H1 (cell line): ENCODE measurements at places on chromosomes 6 and 20. TPM values are rescaled to one million over a fixed set of nuclear protein-coding genes. Genes with fewer than 3 reads are reported as not detected.

DNA sequence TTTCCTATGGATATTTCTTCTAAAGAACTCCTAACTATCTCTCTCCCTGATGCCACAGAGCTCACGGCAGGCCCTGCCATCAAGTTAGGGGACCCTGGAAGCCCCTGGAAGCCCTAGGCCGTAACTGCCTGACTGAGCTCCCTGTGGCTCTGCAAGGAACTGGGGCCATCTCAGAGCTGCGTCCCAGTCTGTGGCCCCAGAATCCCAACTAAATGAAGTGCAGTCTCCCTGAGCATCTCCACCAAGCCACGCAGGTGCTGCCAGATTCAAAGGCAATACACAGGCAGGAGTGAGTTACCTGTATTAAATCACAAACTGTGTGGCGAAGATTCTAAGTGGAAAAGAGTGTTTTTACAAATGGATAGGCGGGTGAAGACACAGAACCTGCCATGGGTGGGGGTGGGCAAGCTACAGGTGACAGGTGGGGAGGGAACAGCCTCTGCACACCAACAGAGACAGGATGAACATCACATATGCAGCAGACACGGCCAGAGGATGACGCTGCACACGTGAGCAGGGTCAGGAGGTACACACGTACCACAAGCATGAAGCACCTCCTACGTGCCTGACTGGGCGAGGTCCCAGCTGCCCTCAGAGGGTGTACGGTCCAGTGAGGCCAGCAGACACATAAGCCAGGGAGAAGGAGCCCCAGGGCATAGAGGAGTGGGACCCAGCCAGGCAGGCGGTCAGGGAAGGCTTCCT lies 358.5 kb downstream of the ZFAND3 start:
- no peaks in the 10 kb centered on the region for H3K36me3 ChIP-seq
- H3K4me3 ChIP-seq, result no peak overlapping the region
- DNase-seq, result no peak
- no peaks in the 10 kb centered on the region for H3K27me3 ChIP-seq

Gene RSPO4
- total RNA-seq, result 5.1 and 6.4 TPM in 2 replicates

DNA sequence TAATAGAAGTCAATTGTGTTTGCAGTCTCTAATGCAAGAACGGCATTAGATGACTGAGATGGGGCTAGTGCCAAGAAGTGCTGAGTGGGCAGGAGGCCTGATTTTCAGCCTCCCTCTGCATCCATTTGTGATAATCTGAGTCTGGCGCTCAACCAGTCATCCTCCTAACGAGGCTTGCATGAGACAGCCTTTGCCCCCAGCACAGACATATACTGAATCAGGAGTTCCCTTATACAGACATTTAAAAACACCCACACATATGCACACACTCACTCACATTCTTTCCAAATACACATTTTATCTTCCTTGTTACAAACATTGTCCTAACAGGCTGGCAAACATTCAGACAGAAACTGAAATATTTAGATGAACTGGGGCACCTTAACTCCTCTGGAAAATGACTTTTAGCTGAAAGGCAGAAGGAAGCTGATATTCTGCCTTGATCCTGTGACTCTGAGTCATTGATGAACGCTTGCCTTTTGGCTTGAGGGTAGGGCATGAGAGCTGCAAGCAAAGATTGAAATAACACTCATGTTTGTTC lies 562.3 kb downstream of the DHX35 start:
- no peaks in the 10 kb centered on the region for H3K4me1 ChIP-seq
- no peaks in the 10 kb centered on the region for H3K36me3 ChIP-seq
- DNase-seq, result no peak

DNA sequence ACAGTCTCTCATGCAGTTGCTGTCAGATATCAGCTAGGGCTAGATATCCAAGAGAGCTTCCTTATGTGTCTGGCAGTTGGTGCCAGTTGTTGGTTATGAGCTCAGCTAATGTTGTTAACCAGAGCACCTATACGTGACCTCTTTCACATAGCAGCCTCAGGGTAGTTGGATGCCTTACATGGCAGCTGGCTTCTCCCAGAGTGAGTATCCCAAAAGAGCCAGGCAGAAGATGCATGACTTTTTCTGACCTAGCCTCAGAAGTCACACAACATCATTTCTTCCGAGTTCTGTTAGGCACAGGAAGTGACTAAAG lies 175.7 kb downstream of the VEGFA start:
- no peak overlapping the region for H3K4me3 ChIP-seq
- H3K27ac ChIP-seq, result no peak overlapping the region
- no peaks in the 10 kb centered on the region for H3K27me3 ChIP-seq
- no peaks in the 10 kb centered on the region; the same call in 1 of the 2 replicates for H3K4me1 ChIP-seq
- no peak for DNase-seq

Gene KHDRBS2
- 7.5 and 7.7 TPM in 2 replicates for total RNA-seq

Gene CTSA
- total RNA-seq, result 49.7 and 52.5 TPM in 2 replicates

DNA sequence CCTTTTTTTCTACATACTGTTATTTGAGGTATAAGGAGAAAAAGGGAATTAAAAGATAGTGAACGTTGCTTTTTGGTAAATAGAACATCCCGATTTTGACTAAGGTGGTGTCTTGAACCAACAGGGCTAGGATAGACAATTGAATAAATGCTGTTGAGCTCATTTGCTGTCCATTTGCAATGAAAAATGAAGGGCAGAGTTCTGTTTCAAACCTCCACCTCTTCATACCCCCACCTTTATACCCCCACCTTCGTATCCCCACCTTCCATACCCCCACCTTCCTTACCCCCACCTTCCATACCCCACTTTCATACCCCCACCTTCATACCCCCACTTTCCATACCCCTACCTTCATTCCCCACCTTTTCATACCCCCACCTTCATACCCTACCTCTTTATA lies 93.4 kb upstream of the NAA20 start:
- DNase-seq, result no peak
- no peaks in the 10 kb centered on the region for H3K4me1 ChIP-seq
- no peak overlapping the region for H3K4me3 ChIP-seq
- no peak overlapping the region for H3K27ac ChIP-seq

DNA sequence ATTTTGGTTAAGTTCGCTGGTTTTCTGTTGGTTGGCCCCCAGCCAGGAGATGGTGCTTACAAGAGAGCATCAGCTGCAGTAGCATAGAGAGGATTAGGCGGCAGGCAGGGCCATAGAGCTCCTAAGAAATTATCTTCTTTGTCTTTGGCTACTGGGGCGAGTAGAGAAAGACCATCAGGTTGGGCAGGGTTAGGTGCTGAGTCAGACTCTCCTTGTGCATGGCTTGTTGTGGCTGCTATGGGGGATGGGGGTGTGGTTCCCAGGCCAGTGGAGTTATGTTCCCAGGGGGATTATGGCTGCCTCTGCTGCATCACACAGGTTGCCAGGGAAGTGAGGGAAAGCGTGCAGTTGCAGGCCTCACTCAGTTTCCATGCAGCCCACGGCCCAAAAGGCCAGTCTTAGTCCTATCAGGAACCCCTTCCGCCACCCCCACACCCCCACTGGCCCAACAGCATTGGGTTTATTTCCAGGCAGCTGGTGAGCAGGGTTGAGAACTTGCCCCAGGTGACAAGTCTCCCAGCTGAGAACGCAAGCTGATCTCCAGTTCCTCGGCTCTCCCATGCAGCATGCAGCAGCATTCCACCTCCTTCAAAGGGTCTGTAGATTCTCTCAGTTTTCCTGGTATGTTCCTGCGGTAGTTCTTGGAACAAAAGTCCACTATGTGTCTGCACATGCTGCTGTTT lies 243.7 kb downstream of the UTRN start:
- no peak overlapping the region for H3K27ac ChIP-seq
- H3K27me3 ChIP-seq, result no peaks in the 10 kb centered on the region
- H3K36me3 ChIP-seq, result peaks cover 16% of the 10 kb centered on the region; the same call in 1 of the 2 replicates
- no peak for DNase-seq
- H3K4me3 ChIP-seq, result no peak overlapping the region

Gene BACH2
- total RNA-seq, result 5.9 and 8.0 TPM in 2 replicates

Gene BPIFA1
- total RNA-seq, result not detected in 2 replicates

Gene CRIP3
- total RNA-seq, result 37.6 and 46.3 TPM in 2 replicates

Gene SALL4
- 231 and 235 TPM in 2 replicates for total RNA-seq

DNA sequence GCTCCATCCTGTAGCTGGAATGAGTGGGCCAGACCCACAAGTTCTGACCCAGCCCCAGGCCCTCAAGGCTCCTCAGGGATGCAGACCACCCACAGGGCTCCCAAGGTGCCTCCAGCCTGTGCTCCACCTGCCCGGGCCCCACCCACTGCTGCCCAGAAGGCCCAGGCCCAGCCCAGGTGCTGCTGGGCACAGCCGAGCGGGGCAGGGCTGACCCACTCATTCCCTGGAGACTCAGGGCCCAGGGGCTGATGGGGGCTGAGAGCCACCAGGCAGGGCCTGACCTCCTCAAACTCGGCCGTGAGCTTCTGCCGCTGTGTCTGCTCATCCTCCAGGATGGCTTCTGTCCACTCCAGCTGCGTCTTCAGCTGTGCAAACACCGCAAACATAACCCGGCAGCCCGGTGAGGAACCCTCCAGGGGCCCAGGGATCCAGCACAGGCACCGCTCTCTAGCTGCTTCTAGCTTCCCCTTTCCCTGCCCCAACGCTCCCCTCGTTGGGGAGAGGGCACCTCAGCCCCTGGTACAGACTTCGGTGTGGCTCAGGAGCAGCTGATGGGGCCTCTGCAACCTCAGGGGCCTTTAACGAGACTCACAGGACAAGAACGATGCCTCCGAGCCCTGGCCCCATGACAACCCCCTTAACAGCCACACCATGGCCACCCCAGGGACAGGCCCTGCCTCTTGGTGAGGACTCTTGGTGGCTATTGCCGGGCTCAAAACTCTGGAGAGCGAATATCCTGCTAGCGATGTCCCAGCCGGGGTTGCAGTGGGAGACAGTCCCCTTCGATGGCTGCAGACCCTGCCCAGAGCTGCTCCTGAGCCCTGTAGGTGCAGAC lies 46.0 kb downstream of the DSTN start:
- no peaks in the 10 kb centered on the region for H3K4me1 ChIP-seq
- no peak for DNase-seq
- peaks cover 34% of the 10 kb centered on the region for H3K36me3 ChIP-seq
- H3K27ac ChIP-seq, result no peak overlapping the region
- H3K4me3 ChIP-seq, result no peak overlapping the region
- H3K27me3 ChIP-seq, result no peaks in the 10 kb centered on the region

Gene IMPG1
- not detected in 2 replicates for total RNA-seq

DNA sequence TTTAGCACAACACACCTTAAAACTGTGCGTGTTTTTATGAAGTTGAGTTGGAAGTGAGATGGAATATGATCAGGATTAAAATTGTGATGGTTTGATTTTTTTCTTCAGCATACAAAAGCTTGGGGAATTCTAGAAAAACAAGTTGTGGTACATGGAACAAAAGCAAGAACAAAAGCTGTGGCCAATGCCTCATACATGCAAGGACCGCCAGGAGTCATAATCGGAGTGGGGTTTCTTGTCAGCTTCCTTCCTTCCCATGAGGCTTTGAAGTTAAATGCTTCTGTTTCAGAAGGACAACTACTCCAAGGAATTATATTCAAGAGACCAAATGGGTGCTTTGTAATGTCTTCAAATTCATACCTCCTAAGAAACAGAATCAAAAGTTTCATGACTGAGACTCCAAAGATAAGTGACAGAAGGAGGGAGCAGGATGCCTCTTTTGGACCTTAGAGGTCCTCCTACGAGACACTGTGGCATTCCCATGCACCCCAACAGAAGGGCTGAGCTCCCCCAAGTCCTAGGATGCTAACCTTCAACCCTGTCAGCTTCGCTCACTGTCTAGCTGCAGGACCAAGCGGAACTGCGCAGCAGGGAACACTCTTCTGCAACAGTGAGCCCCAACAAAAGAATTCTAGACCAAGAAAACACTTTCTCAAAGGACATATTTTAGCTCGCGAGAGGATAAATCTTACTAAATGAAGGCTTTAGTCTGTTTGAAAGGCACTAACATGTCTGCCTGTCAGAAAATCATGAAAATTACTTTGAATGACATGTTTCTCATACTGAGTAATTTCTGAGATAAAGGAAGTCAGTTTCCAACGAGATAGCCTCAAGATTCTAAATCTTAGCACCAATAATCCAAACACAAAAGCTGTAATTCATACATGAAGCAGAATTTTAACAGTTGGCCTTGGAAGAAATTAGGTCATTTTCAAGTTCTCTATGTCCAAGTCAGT lies 108.5 kb upstream of the NHSL1 start:
- H3K27ac ChIP-seq, result no peak overlapping the region
- H3K27me3 ChIP-seq, result no peaks in the 10 kb centered on the region
- peaks cover 3% of the 10 kb centered on the region for H3K4me1 ChIP-seq
- no peaks in the 10 kb centered on the region for H3K36me3 ChIP-seq

Gene DPPA5
- 1.5 and 2.0 TPM in 2 replicates for total RNA-seq

Gene NRN1
- 0.26 TPM in 1 of 2 replicates, not detected in the other for total RNA-seq
